ENCODE measurements at places on chromosomes 5 and 9.

- no peak for DNase-seq
Observed at GRCh38 chr9:2495221-2496005, 126.2 kb upstream of the VLDLR start.

DNA sequence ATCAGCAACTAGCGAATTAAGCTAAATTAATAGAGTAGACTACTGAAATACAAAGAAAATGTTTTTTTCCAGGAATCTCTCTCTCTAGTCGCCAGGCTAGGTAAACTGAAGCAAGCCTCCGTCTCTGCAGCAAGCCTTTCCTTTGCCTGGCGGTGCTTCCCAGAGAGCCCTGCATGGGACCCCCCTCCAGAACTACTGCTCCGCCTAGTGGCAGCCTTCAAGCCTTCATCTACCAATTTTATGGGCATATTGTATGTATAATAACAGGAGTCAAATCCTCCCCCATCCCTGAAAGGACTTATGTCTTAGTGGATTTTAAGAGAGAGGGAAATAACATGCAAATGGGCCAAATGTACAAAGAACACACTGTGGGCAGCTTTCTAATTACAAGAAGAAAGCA lies 241.9 kb downstream of the SAXO1 start:
- no peak for DNase-seq

DNA sequence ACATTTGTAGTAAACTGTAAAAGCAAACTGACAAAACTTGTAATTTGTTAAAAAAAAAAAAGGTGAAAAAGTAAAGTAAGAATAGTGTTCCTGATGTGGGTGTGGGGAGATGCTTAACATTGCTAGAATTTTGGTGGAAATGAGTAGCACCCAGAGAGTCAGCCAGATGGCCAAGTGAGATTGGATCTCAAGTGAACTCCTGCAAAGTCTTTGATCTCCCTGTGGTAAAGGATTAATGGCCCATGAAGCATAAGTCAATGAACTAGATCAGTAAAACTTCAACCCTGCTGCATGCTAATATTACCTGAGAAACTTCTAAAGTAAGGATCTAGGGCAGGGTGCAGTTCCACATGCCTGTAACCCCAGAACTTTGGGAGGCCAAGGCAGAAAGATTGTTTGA lies 19.0 kb upstream of the FAM169A start:
- DNase-seq = no peak

- no peak for DNase-seq
Observed at GRCh38 chr9:19642256-19642655, 146.6 kb downstream of the SLC24A2 start.

GRCh38 chr5:136028782-136029742 lies at the start of gene TGFBI:
Gene TGFBI (plus strand): TSS chr5:136028988. CDS start chr5:136029056, 68 bp downstream.
- peak; percentile 66 for DNase-seq

DNA sequence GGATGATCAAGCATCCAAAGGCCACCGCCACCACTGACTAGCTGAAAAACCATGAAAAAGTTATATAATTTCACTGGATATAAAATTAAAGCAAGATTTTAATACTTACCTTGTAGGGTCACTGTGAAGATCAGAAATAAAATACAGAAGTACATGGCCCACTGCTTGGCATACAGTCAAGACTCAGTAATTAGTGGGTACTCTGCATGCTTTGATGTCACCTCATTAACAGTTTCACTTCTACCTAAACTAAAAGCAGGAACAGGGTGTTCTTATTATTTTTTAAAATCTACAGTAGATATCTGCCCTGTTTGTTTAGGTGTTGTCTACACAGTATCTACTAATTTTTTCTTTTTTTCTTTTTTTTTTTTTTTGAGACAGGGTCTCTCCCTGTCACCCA lies 66.4 kb downstream of the NFIB start:
- DNase-seq = no peak

GRCh38 chr9:79581794-79582193 lies 10.0 kb downstream of the TLE4 start:
- DNase-seq = no peak

- no peak for DNase-seq
Observed at GRCh38 chr5:112586596-112587062, 151.1 kb upstream of the APC start.

GRCh38 chr9:4769321-4770080 lies 23.2 kb upstream of the RCL1 start:
- DNase-seq = no peak

DNA sequence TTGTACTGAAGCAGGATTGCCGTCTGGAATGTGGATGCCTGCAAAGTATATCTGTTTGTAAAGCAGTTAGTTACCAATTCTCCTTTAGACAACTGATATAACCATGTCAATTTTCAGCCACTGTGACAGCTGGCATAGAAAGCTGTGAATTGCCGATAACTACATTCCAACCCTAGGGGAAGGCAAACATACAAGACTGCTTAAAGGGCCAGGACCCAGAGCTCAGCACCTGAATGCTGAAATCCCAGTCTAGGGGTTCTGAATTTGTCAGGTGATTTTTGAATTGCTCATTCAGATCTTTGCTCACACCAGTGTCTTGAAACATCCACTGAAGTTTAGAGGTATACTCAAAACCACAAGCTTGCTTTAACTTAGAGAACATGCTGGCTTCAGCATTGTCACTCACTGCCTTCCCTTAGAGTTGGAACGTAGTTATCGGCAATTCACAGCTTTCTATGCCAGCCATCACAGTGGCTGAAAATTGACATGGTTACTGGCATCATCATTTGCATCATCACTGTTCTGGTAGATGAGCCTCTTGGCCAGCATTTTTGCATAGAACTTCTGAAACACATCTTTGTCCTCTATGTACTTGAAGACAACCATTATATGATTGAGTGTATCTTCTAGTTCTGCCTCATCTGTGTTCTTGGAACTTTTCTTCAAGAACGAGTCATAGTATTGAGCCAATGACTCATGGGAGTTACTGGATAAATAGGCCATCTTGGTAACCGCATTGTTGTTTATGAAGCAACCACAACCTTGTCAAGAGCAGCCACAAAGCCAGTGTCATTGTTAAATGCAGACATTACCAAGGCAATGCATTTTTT lies 82.1 kb downstream of the CCDC192 start:
- DNase-seq = no peak

DNA sequence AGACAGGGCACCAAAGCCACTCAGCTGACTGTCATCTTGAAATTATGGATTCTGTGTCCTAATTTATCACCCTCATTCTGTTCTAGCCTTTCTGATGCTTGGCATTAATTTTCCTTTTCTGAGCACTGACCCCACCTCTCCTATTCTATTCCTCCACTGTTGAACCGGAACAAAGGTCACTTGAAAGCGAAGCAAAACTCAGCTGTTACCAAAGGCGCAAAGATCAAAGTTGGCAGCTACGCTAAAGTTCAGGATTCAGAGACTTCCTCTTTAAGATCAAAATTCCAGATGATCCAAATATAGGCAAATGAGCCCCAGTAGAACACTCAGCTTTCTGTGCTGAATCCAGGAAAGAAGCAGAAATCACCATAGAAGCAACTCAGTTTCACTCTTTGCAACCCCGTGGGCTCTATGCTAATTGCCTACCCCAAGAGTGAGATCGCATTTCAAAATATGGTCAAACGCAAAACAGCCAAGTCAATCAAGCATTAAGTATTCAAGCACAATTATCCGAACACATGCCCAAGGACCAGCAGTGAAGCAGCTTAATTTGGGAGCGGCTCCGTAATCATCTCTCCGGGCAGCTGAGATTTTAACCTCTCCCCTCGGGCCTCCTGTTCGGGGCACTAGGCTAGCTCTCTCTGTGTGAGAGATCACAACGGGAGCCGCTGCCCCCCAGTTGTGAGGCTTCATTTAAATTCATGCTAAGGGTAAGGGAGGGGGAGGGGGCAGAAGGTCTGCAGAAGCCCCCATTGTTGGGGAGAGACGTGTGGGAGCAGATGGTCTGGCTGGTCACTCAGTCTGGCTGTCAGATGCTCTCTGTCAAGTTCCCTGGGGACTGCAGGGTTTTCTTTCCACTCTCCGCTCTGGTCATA lies 288.6 kb downstream of the ELAVL2 start:
- DNase-seq = peak; percentile 25

DNA sequence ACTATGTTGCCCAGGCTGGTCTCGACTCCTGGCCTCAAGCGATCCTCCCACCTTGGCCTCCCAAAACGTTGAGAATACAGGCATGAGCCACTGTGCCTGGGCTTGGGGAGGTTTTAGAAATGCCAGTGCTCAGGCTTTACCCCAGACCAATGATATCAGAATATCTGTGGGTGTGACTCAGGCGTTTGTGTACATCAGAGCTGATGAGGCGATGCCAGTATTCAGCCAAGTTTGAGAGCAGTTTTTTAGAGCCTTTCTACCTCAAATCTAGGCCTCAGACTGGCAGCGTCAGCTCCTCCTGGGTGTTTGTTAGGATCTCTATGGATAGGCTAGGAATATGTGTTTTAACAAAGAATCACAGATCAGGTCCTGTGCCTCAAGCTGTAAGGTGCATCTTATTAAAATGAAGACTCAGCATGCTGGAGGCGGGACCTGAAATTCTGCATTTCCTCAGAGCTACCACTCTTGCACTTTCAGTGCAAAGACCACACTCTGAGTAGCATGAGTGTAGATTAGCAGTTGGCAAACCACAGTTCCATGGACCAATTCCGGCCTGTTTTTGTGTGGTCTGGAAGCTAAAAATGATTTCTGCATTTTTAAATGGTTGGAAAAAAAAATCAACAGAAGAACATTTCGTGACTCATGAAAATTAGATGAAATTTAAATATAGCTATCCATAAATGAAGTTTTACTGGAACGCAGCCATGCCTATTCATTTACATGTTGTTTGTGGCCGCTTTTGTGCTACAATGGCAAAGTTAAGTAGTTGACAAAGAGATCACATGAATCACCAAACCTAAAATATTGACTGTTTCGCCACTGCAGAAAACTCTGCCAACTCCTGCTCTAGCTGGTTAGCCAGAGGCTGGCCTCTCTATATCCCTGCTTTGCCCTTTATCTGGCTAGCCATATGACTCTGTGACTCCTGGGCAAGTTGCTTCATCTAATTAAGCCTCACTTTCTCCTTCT lies 92.2 kb downstream of the KLF4 start:
- DNase-seq = no peak

- DNase-seq = no peak
Observed at GRCh38 chr5:156949424-156949823, 13.6 kb downstream of the TIMD4 start.

- peak; percentile 41 for DNase-seq
Observed at GRCh38 chr5:167982-168660, 23.2 kb upstream of the LRRC14B start.

DNA sequence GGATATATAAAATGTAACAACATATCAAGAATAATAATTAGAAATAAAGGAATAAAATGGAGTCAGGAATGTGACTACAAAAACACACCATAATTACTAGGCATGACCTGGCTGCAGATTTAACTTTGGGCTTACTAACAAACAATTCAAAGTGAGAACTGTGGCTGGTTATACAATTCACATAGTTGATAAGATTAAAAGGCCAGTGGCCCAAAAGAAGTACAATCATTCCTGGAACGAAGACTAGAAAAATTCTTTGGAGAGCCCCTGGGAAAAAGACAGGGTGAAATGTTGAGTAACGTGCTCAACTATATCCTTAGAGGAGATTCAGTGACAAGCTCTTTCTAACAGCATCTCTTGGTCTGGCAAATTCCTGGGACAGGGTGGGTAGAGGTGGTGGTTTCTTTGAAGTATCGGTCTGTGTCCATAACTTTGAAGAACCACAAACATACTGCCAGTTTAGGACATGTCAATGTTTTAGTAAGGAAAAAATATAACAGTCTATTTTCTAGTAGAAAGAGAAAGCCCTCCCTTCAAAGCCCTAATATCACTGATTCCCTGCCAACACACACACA lies 75.0 kb upstream of the IL6ST start:
- no peak for DNase-seq

DNA sequence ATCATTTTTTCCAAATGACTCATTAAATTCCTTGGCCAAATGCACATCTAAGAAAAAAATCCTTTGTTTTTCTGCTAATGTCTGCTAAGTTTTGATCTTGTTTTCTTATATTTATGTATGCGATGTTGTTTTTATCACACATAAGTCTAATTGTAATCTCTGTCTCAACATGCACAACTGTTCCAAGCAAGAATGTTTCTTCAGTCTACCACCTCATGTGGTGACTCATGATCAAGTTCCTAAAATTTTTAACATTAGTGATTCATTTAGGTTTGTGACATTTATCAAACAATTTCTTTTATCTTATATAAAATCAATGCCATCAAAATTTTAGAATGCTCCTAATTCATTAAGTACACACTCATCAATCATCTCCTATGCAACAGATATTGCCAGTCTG lies 763.9 kb upstream of the FAM174A start:
- DNase-seq = no peak

DNA sequence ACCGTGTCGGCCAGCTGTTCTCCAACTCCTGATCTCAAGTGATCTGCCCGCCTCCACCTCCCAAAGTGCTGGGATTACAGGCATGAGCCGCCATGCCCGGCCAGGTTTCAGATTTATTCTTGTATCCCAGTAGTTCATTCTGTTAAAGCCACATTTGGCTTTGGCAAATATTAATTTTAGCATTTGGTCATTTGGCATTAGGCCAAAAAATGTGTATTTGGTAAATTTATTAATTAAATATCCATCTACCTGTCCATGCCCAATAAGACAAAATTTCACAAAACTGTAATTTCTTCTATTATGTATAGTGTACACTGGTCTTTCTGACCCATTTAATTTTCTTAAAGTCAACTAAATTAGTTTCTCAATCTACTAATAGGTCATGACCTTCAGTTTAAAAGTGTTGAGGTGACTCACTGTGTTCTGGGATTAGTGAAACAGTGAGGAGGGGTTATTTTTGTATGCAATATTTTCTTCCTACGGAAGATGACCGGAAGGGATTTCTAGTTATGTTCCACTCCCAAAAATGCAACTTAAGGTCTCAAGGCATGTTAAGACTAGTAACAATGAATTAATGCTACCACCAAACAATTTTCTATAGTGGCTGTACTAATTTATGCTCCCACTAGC lies 21.0 kb downstream of the OSTF1 start:
- DNase-seq = no peak

- DNase-seq = no peak
Observed at GRCh38 chr5:180212363-180213255, 3.6 kb upstream of the RASGEF1C start.

DNA sequence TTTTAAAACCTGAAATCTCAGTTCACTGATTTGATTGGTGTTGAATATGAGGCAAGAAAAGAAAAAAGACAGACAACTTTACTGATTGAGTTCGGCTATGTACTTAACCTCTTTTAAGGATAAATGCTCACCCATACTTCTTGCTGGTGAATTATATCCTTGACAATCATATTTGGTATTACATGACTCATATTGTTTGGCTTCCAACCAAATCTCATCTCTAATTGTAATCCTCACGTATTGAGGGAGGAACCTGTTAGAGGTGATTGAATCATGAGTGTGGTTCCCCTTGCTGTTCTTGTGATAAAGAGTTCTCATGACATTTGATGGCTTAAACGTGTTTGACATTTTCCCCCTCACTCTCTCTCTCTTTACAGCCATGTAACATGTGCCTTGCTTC lies 255.6 kb upstream of the IZUMO3 start:
- DNase-seq = no peak

Measured in muscle of arm (tissue), 14 donors.